ENCODE measurements at places on chromosomes 5 and 9.
A peak's percentile ranks its signal among the peaks of the same experiment; 100 is the strongest.

DNA sequence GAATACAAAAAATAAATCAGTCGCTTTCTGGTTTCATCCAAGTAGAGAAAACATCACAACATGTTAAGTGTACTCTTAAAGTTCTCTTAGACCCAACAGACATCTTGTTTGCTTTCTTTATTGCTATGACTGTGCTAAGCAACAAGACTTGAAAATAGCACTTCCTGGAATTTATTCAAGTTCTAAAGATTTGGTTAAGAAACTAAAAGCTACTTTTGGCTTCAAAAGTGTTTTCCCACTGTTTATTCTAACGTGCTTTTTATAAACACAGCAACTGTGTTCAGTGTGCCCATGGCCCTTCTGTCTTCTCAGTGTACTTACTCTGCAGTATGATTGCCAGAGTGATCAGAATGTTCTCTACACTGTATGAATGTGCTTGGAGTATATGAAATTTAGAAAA, 109.8 kb downstream of the GIN1 start:
- DNase-seq = no peak

GRCh38 chr5:10868956-10869355, 107.9 kb upstream of the DAP start:
- no peak for DNase-seq

DNA sequence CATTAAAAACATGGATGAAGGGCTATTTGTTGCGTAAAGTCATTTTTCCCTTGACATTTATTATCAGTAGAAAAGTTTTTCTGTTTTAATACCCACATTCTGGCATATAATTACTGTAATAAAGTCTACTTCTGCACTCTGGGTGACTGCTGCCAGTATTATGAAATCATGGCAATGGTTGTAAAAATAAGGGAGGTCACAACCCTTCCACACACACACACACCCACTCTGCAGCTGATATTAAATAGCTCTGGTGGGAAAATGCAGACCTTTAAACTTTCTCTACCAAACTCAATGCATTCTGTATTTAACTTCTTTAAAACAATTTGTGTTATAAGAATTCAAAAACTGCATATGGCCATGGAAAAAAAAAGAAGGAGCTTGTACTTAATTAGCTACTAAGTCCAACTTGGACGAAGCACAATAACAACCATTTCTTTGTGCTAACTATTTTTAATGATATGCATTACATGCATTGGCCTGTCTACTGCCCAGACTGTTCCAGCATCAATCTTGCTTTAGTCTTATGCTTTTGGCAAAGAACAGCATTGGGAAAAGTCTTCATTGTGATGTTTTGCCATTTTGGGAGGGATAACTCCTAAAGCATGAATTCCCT, 137.6 kb upstream of the MAP3K1 start:
- no peak for DNase-seq

GRCh38 chr5:69271376-69271775, 36.7 kb downstream of the CDK7 start:
- peak; percentile 62 for DNase-seq

DNA sequence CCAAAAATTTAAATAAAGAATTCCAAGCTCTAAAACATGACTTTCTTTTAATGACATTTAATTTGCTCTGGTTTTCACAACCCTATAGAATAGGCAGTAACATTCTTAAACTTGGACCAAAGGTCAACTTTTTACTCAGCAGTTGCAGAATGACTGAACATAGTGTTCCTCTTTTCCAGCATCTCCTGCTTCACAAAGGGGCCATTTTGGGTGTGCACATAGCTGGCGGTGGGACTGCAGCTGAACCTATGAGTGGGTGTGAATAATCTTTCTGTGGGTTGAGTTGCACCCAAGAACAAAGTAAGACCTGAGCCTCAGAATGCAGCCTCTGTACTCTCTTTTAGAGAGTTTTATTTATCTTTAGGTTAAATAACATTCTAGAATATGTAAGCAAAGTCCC, 96.9 kb upstream of the HAPLN1 start:
- no peak for DNase-seq

DNA sequence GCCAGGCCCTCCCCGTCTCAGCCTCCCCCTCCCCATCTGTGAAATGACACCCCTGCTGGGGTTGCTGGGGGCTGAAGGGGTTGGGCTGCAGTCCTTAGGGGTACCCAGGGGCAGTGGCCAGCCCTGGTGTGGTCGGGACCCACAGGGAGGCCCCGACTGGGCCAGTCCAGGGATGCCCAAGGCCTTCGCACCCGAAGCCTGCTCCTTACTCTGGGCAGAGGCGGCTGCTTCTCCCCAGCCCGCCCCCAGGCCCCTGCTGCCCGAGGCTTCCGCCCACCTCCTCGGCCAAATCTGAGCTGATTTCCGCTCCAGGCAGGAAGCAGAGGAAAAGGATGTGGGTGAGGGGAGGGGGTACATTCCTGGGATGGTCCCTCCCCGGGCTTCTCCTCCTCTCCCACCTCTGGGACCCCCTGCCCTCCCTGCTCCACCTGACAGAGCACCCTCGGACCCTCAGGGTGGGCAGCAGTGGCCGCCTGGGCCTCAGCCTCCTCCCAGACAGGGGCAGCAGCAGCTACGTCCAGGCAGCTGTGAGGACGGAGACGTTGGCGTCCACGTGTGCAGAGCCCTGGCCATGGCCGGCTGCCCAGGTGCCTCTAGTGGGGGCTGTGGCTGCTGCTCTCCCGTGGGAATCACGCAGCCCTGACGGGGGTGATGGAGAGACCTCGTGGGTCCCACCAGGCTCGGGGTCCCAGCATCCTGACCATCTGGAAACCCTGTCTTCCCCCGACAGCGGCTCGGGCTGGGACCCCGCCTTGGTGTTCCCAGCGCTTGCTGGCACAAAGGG, 4.2 kb upstream of the NRARP start:
- no peak for DNase-seq

GRCh38 chr5:95390812-95391492, at the start of gene FAM81B:
FAM81B (plus strand) TSS chr5:95391366; CDS start chr5:95391390, 24 bp downstream.
- peak; percentile 40 for DNase-seq

- no peak for DNase-seq
Measured at GRCh38 chr9:99166149-99166548, 55.6 kb downstream of the ALG2 start.

DNA sequence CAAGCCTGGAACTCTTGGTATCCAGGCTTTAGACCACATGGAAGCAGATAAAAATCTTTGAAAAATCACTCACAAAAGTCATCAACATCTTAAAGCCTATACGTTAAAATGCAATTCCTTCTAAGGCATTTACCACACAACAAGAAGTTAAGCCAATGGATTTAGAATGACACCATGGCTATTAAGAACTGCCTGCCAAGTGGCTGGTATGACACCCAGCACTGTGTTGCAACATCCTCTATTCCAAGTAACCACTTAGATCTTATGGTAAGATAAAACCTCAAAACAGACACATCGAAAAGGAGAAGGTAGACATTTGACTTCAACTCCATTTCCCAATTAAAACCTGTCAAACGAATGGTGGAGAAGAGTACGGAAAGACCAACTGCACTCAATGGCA, 344.2 kb upstream of the SLC30A5 start:
- DNase-seq = peak; percentile 61

DNA sequence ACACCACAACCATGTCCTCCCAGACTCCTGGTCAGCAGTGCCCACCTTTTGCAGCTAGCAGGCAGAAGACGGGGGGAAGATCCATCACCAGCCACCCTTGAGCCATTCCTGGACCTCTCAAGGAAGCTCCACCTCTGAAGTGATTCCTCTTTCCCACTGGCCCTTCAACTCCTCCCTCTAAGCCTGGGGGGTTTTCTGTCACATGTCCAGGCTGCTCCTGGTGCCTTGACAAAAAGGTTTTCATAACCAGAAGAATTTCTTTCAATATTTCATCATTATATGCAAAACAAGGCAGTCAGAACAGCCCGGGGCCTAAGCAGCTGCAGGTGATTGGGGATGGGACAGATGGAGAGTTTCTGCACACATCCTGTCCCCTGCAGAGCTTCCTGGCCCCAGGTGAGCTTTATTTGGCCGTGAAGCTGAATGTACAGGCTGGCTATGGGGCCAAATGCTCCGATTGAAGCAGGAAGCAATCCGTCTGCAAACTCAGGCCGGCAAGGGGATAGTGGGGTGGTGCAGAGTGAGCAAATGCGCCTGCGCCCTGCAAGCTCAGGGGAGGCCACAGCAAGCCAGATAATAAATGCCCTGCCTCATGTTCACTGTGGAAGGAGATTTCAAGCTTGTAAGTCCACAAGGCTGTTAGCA, 173.5 kb downstream of the C5orf15 start:
- no peak for DNase-seq

- no peak for DNase-seq
Measured at GRCh38 chr5:95385334-95385733, 5.8 kb upstream of the FAM81B start.

GRCh38 chr9:5579881-5580280, 49.0 kb upstream of the RIC1 start:
- no peak for DNase-seq

DNA sequence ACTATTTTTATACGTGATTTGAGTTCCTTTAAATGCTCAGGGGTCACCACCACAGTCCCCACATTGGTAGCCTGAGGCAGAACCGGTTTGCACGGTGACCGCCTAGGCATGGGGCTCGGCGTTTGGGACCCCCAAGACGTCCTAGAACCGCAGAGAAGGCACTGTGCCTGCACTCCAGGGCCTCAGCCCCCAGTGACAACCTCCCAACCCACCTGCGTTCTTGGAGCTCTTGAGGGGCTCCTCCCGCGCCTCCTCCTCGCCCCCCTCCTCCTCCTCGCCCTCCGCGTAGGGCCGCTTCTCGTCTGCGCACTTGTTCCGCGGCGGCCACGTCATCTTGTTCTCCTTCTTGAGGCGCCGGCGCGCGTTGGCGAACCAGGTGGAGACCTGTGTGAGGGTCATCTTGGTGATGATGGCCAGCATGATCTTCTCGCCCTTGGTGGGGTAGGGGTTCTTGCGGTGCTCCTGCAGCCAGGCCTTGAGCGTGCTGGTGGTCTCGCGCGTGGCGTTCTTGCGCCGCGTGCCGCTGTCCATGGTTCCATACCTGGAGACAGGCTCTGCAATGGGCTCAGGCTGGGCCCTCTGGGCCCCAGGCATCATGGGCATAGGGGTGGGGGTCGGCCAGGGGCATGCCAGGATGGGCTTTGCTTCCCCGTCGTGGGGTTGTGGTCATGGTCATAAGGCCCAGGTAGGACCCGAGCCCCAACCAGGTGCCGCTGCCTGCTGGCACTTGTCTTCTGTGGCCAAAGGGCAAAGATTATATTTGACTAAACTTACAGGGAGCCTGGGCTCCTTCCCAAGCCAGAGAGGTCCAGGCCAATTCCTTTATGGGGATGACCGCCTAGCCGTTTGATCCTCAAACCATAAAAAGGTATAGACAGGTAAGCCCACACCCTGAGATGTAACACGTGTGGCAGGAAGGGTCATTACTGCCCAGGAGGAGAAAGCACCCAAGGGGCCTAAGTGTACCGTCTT, 3.1 kb downstream of the IRX4 start:
- DNase-seq = no peak

DNA sequence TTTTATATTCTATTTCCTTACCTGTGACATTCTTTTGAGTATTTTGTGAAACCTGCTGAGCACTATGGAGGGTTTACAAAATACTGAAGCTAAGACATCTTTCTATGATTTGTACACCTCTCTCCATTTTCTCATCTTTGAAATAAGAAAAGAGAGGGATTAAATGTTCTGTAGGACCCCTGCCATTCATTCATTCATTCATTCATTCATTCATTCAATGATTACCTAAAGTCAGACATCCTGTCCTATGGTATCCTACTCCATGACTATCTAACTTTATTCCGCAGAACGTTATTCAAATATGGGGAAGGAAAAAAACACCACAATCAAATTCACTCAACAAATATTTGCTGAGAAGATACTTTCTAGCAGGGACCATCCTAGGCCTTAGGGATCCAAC, 51.4 kb downstream of the AP3B1 start:
- no peak for DNase-seq

- no peak for DNase-seq
Measured at GRCh38 chr5:14807471-14807870, 64.1 kb downstream of the ANKH start.

- no peak for DNase-seq
Measured at GRCh38 chr5:10695759-10696543, 65.1 kb downstream of the DAP start.

DNA sequence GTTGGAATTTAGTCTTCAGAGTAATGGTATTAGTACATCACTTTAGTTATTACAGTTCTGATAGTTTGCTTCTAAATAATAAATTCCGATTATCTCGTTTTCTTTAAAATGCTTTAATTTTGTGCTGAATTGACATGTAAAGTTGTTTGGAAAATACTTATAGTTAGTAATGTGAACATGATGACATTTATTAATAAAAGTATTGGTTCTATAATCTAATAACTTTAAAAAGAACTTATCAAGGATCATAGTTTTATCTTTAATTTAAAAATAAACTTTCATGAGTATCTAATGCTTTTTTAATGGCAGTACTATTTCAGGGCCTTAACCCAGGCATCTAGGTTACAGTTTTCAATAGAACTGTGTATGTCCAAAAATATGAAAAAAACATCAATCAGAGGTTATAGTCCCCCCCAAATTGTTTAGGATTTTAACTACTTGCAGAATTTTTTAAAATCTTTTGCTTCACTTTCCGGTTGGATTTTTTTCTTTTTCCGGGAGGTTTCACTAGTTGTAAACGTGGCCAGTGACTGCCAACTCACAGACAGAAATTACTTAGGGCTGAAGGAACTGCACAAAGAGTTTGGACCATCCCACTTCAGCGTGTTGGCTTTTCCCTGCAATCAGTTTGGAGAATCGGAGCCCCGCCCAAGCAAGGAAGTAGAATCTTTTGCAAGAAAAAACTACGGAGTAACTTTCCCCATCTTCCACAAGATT, 680 bp downstream of the GPX8 start:
- DNase-seq = peak; percentile 98

GRCh38 chr9:18504707-18505106, 30.8 kb downstream of the ADAMTSL1 start:
- DNase-seq = no peak

DNA sequence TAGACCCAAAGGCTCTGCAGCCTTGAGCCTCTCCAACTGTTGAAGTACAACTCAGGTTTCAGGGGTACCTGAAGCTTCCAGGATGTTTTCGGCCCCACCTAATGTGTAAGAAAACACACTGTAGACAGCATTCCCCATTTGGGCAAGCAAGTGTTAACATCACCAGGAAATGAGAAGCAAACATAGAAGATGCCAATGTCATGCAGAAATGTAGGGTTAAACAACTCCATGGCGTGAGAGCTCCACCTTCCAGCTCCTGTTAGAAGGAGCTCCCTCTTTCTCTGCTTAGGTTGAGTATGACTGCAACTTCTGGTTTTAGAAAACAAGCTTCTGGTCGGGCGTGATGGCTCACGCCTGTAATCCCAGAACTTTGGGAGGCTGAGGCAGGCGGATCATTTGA, 31.0 kb upstream of the DENND1A start:
- DNase-seq = no peak

DNA sequence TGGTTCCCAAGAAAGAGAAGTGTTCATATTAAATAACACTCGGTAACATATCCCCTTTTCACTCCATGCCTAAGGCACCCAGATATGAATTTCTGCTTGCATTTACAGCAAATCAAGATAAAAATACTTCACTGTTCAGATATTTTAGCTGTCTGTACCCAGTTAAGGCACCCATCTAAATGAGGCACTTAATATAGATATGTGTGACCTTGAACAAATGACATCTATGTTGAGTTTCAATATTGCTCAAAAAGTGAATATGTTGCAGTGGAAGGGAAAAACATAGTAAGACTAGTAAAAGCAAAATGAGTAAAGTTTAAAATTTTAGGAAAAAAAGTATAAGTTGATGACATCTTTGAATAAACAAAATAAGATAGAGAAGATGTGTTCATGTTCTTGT, 32.4 kb upstream of the SPDL1 start:
- DNase-seq = no peak

- DNase-seq = no peak
Measured at GRCh38 chr9:80282766-80283165, 711.0 kb downstream of the TLE4 start.

GRCh38 chr5:172078726-172079345, 72.4 kb upstream of the FBXW11 start:
- DNase-seq = peak; percentile 29

Data from fibroblast of skin of right quadriceps (primary cell).